HFFc6 (cell line): ENCODE measurements at places on chromosomes 6 and 20. TPM values are rescaled to one million over a fixed set of nuclear protein-coding genes. Genes with fewer than 3 reads are reported as not detected.

Gene CST7
- total RNA-seq, result not detected in 3 replicates

Gene PLG
- total RNA-seq, result not detected in 2 replicates

Gene BPIFB1
- not detected in 3 replicates for total RNA-seq

GRCh38 chr6:135722679-135723078, 128.8 kb upstream of the PDE7B start:
- H3K27ac ChIP-seq, result peak overlapping the region; percentile 92
- peak; percentile 95 for DNase-seq
- no peaks in the 10 kb centered on the region for H3K27me3 ChIP-seq

DNA sequence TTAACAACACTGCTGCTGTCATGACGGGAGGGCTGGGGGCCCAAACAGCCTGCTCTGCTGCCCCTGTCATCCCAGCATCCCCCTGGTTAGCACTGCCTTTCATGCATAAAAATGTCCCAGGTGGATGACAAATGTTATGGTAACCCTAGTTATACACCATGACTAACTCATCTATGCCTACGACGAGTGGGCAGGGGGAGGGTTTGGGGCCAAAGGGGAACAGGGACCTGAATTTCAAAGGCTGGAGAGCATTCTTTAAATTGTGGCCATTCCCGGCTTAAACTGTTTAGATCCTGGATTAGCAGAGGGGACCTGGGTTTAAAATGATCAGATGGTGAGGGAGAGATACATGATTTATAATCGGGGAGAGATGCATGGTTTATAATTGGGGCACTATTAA, 24.4 kb downstream of the GNAS-AS1 start:
- H3K27me3 ChIP-seq, result peaks cover 18% of the 10 kb centered on the region
- H3K36me3 ChIP-seq, result peaks cover 15% of the 10 kb centered on the region; the same call in 1 of the 2 replicates
- H3K4me3 ChIP-seq, result no peak overlapping the region
- no peak for DNase-seq

- H3K27ac ChIP-seq, result no peak overlapping the region
- no peaks in the 10 kb centered on the region for H3K4me1 ChIP-seq
- no peak for DNase-seq
- no peaks in the 10 kb centered on the region for H3K36me3 ChIP-seq
- H3K4me3 ChIP-seq, result no peak overlapping the region
Measured at GRCh38 chr20:47043086-47043485, 148.4 kb downstream of the EYA2 start.

GRCh38 chr6:75305573-75305972, 21.0 kb upstream of the TMEM30A start:
- DNase-seq, result no peak
- H3K4me3 ChIP-seq, result no peak overlapping the region
- no peaks in the 10 kb centered on the region for H3K4me1 ChIP-seq
- no peak overlapping the region for H3K27ac ChIP-seq

DNA sequence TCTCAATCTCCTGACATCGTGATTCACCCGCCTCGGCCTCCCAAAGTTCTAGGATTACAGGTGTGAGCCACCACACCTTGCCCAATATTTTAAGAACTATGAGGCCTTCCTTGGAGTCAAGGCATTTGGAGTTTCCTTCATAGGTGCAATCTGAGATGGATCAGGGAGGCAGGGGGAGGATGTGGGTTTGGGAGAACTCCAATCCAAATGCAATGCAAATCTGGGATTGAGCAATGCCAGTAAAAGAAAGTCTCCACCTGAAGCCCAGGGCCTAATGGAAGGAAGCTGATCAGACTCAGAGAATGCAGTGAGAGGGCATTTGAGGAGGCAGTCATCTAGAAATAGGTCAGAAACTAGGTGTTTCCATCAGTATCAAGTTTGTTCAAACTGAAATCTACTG, 21.2 kb downstream of the RSPH3 start:
- no peak overlapping the region for H3K27ac ChIP-seq
- DNase-seq, result no peak
- H3K36me3 ChIP-seq, result 0 out of 2 replicates have a peak, but pooled peaks cover 6% of the 10 kb centered on the region

GRCh38 chr6:149456311-149457021, 28.3 kb downstream of the ZC3H12D start:
- H3K4me1 ChIP-seq, result peaks cover 25% of the 10 kb centered on the region
- no peak overlapping the region for H3K27ac ChIP-seq
- no peak overlapping the region for H3K4me3 ChIP-seq
- DNase-seq, result no peak
- H3K27me3 ChIP-seq, result peaks cover 8% of the 10 kb centered on the region; the same call in 1 of the 2 replicates

DNA sequence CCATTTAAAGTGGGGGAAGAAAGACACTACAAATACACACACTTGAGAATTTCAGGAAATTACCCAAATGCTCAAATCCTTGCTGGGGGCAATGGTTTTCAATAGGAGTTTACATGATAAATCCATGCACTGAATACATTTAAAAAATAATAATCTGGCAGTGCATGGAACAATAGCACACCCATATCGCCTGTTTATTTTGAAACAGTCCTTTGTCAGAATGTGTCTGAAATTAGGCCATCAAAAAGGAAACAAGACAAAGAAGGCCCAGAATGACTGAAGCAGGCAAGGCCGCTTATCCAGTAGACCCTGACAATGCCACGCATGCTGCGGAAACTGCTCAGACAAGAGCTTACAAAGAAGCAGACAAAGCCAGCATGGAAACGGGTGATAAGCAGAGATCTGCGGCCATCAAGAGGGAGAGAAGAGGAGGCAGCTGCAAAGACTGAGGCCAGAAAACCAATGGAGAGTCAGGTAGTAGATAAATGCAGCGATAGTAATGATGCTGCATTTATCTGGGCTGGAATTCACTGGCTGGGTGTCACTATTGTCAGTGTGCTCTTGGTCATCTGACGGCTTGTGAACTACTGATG, 211.9 kb upstream of the CNR1 start:
- H3K36me3 ChIP-seq, result no peaks in the 10 kb centered on the region
- no peak overlapping the region for H3K27ac ChIP-seq
- peaks cover 25% of the 10 kb centered on the region for H3K4me1 ChIP-seq
- no peak for DNase-seq

GRCh38 chr20:63314566-63315239, 21.7 kb downstream of the COL20A1 start:
- H3K27me3 ChIP-seq, result peaks cover 1% of the 10 kb centered on the region; the same call in 1 of the 2 replicates
- no peak overlapping the region for H3K4me3 ChIP-seq
- DNase-seq, result no peak
- no peaks in the 10 kb centered on the region for H3K36me3 ChIP-seq
- H3K4me1 ChIP-seq, result no peaks in the 10 kb centered on the region

DNA sequence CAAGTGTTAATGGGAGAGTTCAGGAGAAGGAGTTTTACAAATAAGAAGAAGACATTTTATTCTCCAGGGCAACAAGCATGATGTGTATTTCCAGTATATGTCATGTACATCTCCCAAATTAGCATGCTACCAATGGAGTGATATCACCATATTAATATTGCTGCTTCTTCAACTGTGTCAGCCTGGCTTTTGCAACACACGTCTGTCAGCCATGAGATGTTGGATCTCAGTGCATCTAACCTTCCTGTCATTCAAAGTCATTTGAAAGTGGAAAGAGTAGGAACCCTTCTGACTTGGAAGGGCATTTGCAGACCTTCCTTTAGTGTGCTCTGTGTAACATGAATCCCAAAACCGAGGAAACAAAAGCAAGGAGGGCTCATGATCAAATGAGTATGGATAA, 284.1 kb downstream of the ZNF217 start:
- H3K4me3 ChIP-seq, result no peak overlapping the region
- DNase-seq, result no peak
- H3K27me3 ChIP-seq, result no peaks in the 10 kb centered on the region; the same call in 1 of the 2 replicates
- no peak overlapping the region for H3K27ac ChIP-seq
- H3K36me3 ChIP-seq, result no peaks in the 10 kb centered on the region
- H3K4me1 ChIP-seq, result no peaks in the 10 kb centered on the region

DNA sequence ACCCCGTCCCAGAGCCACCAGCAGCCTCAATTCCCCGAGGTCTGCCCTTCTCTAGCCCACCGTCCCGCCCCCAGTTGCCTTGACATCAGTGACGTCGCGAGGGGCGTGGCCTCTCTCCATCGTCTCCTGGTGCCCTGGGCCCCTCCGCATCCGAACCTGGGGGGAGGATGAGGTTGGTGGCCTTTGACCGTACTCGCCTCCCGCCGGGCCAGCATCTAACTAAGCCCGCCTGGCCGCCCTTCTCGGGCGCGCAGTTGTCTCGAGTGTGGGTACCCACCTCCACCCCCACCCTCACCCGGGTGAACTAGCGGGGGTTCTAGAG, 5.5 kb upstream of the ARMC12 start:
- H3K27ac ChIP-seq, result peak overlapping the region; percentile 83
- H3K36me3 ChIP-seq, result no peaks in the 10 kb centered on the region
- peaks cover 26% of the 10 kb centered on the region for H3K4me1 ChIP-seq
- peak; percentile 57 for DNase-seq
